ENCODE measurements at places on chromosomes 7 and 10.

DNA sequence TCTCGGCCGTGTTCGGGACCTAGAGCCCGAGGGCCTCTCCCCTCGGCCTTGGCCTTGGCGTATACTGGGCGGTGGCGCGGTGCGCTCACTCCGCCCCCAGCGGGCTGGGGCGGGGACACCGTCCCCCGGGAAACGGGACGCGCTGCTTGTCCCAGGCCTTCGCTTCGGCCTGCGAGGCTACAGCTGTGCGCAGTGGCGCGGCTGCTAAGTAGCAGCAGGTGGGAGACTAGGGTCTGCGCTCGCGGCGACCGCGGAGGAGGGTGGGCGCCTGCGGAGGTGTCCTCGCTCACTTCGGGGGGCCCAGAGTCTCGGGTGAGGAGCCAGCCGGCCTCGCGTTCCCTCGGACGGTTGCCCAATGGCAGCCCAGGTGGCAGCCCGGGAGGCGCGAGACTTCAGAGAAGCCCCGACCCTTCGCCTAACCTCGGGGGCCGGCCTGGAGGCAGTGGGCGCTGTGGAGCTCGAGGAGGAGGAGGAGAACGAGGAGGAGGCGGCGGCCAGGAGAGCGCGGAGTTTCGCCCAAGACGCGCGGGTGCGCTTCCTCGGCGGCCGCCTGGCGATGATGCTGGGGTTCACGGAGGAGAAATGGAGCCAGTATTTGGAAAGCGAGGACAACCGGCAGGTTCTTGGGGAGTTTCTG lies at the start of gene DNAH11:
DNAH11 (plus strand) TSS at position 149 of the 637 bp plus-strand sequence; CDS start at position 356, 207 bp downstream.
- DNase-seq: no peak

GRCh38 chr7:44131173-44132029 lies 8.1 kb upstream of the POLD2 start:
- DNase-seq: no peak

- DNase-seq: no peak
Observed at GRCh38 chr7:150934045-150934766, 43.9 kb downstream of the KCNH2 start.

GRCh38 chr7:47751043-47751442 lies 169.1 kb upstream of the TNS3 start:
- no peak for DNase-seq
